Right lobe of liver (tissue), 6 donors: ENCODE measurements at places on chromosomes 16 and 17. TPM values are rescaled to one million over a fixed set of nuclear protein-coding genes. Genes with fewer than 3 reads are reported as not detected.

- no peaks in the 10 kb centered on the region for H3K36me3 ChIP-seq
- H3K27ac ChIP-seq, result peak overlapping the region; percentile 10
- no peaks in the 10 kb centered on the region for H3K4me1 ChIP-seq
- DNase-seq, result peak; percentile 83
- H3K4me3 ChIP-seq, result peak overlapping the region; percentile 43
Observed at GRCh38 chr17:81959362-81960129, 1.4 kb downstream of the NOTUM start.

GRCh38 chr16:22786691-22787090, 27.3 kb upstream of the HS3ST2 start:
- DNase-seq, result no peak
- no peak overlapping the region for H3K27ac ChIP-seq
- H3K27me3 ChIP-seq, result no peaks in the 10 kb centered on the region

Gene CAMKK1
- 0.56 TPM for total RNA-seq

Gene HOXB3
- total RNA-seq, result 1.4 TPM

Gene PLLP
- 6.5 TPM for total RNA-seq
